ENCODE measurements at places on chromosomes 6 and 20. TPM values are rescaled to one million over a fixed set of nuclear protein-coding genes. Genes with fewer than 3 reads are reported as not detected.

Gene MYBL2
- 0.44 TPM for total RNA-seq

Gene AIF1
- 15.2 TPM for total RNA-seq

Gene CALHM4
- total RNA-seq, result not detected

Gene SEL1L2
- total RNA-seq, result 1.4 TPM

Gene RAET1G
- 0.19 TPM for total RNA-seq

Gene MUC21
- total RNA-seq, result not detected

Gene LPIN3
- 19.9 TPM for total RNA-seq
